ENCODE measurements at places on chromosomes 5 and 9.

- peak; percentile 69 for DNase-seq
Observed at GRCh38 chr9:8114826-8115225, 315.2 kb upstream of the DMAC1 start.

- DNase-seq = no peak
Observed at GRCh38 chr9:107404161-107404560, 85.4 kb downstream of the KLF4 start.

DNA sequence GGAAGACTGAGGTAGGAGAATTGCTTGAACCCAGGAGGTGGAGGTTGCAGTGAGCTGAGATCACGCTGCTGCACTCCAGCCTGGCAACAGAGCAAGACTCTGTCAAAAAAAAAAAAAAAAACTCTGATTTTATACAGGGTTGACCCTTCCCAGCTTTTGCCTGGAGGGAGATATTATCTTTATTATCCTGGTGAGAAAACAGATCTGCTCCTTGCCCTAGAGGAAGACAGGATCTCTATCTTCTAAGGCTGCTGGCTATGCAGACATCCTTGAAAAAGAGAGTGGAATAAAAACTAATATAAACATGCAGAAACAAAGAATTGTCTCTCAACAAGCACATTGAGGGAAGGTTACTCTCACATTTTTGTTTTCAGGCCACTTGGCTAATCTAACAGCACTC lies 1503.4 kb upstream of the WWC1 start:
- no peak for DNase-seq

GRCh38 chr5:139855451-139855850 lies 59.8 kb downstream of the PSD2 start:
- no peak for DNase-seq

GRCh38 chr9:128082151-128082550 lies 14.1 kb downstream of the SLC25A25 start:
- DNase-seq = no peak

DNA sequence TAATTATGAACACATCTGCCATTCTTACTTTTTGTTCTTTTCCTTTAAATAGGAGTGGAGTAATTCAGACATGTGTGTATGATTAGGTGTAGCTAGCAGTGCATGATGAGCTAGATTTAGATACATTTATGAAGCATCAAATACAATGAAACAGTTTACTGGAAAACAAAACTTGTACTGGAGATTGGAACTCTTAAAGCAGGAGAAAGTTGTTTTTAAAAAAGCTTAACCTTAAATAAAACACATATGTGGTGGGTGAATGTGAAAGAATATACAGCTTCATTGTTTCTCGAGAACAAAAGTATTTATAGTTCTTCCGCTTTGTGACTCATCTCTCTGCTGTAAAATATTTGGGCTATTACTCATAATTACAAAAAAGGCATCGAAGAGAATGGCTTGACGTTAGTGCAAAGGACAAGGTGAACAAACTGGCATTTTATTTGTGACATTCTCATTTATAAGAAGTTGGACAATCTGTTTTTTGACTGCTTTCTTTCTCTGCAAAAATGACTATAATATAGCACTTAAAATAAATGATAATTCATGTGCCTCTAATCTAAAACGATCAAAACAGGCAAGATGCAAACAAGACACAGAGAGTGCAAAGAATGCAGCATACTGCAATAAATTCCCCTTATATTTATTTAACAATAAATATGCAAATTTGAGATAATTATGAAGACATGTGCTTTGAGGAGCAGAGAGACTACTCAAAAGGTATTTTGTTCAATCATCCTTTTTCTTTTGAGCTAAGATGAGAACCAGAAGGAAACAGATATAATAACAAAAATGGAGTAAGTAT lies 478.8 kb downstream of the CETN3 start:
- no peak for DNase-seq

GRCh38 chr5:58961631-58962280 lies 378.9 kb downstream of the RAB3C start:
- DNase-seq = no peak

DNA sequence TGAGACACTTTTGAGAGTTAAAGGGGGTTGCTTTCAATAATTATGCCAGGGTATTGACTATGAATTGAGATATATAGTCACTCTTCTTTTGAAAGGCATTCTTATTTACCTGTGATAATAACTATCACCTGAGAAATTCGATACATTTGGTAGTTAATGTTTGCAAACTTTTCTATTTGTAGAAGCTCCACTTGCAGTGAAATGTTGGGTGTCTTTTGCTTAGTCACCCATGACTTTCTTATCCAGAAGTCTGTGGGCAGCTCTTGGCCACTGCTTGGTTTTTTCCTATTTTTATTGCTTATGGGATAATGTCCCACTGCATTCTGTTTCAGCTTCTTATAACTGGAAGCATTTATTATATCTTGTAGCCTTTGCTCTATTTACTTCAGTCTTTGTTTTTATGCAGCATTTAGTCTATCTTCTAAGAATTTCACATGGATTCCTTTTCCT lies 3.9 kb downstream of the MACIR start:
- no peak for DNase-seq

DNA sequence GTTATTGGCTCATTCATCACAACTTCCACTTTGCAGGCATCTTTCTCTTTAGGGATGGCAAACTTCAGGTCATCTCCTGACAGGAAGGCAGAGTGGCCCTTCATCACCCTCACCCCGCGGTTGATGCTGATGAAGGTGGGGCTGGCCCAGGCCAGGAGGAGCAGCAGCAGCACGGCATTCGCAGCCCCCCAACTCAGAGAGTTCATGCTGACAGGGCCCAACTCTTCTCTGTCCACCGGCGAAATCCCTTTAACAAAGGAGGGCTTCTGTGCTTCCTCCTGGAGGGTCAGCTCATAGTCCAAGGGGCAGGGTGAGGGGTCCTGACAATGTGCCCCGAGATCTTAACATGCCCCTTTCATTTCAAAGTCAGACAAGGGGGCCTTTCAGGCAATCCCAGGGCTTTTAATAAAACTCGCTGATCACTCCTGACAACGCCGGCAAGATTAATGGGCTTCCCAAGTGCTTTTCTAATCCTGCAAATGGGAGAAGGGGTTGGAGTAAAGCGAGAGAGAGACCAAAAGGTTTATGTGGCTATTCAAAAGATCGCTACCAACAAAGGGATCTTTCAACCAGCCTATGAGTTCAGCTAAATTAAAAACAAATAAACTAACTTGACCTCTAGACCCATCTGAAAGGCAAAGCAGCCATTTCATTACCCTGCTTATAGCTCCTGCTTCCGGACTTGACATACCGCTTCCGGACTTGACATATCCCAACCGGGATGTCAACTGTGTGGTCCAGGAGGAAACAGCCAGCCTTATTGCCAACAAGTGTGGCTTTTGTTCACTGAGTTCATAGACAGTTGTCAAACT lies 41.2 kb downstream of the FREM1 start:
- no peak for DNase-seq

DNA sequence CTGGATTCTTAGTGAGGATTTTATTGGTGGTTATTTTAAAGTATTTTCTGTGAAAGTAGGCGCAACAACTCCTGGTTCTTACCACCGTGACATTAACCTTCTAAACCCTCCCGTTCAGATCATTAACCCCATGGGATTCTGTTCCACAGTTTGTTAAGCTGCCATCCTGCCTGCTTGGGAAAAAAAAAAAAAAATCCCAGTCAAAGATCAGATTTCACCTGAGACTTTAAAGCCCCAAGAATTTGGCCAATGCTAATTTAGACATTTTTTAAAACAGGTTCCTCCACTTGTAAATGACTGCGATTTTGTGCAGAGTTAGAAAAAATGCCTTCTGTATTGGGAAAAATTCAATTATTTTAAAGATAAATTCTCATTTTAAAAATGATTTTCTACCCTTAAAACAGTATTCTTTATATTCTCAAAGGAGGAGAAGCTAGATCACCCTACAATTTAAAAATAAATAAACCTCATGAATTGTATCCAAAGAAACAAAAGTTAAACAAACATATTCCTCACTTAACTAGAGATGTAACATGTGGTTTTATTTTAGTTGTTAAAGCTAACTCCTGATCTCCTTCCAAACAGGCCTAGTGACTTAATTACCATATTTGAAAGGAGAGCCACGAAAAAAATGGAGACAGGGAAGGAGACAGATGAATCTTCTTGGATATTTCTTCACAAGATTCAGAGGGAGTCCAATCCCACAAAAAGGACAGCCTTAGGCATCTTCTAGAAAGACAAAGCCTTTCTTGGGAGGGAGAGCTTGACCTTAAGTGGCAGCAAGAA lies 93.1 kb upstream of the IFNK start:
- DNase-seq = no peak

GRCh38 chr5:143606043-143606752 lies 202.7 kb upstream of the NR3C1 start:
- DNase-seq = peak; percentile 94

GRCh38 chr5:14204785-14205321 lies 61.7 kb downstream of the TRIO start:
- DNase-seq = no peak

- no peak for DNase-seq
Observed at GRCh38 chr9:132782037-132782436, 96.0 kb downstream of the AK8 start.

GRCh38 chr5:80216753-80217596 lies 38.9 kb downstream of the SERINC5 start:
- no peak for DNase-seq

GRCh38 chr9:95508968-95509850 lies 7.6 kb downstream of the PTCH1 start:
- peak; percentile 73 for DNase-seq

GRCh38 chr5:126052791-126053190 lies 370.4 kb upstream of the GRAMD2B start:
- no peak for DNase-seq

DNA sequence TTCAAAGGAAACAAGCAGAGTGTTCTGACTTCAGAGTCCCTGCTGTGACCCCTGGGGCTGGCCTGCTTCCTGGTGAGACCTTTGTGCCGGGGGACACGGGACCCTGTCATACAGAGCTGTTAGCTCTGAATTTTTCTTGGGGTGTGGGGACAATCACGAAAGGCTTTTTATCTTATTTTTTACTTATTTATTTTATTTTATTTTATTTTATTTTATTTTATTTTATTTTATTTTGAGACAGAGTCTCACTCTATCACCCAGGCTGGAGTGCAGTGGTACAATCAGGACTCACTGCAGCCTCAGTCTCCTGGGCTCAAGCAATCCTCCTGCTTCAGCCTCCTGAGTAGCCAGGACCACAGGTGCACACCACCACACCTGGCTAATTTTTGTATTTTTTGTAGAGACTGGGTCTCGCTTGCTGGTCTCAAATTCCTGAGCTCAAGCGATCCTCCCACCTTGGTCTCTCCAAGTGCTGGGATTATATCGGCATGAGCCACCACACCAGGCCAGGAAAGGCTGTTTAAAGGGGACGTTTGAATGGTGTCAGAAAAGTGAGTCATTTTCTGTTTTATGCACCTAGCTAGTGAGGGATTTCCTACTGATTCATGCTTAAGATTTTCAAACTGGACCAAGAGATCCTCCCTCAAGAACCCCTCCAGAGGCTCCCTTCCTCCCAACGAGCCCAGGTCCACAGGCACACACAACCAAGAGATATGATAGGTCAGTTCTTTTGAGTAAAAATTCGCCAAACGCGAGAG lies 75.7 kb downstream of the OLFM1 start:
- DNase-seq = no peak

DNA sequence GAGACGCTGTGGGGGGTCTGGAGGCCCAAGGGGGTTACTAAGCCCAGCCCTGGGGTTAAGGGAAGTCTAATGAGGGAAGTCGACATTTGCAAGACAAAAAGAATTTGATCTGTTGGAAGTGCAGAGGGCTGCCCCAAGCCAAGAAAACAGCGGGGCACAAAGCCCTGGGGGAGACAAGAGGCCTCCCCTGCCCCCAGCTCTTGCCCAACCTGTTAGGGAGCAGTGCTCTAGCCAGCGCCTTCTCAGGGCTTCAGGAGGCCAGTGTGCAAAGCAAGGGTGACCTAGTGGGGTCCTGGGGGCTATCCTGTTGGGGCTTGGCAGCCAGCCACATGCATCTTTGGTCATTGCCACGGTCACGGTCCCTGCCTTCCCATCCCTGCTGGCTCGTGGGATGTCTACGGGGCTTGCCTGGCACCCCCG lies 25.2 kb downstream of the GFI1B start:
- no peak for DNase-seq

GRCh38 chr5:154773326-154773725 lies 18.1 kb downstream of the LARP1 start:
- DNase-seq = no peak

DNA sequence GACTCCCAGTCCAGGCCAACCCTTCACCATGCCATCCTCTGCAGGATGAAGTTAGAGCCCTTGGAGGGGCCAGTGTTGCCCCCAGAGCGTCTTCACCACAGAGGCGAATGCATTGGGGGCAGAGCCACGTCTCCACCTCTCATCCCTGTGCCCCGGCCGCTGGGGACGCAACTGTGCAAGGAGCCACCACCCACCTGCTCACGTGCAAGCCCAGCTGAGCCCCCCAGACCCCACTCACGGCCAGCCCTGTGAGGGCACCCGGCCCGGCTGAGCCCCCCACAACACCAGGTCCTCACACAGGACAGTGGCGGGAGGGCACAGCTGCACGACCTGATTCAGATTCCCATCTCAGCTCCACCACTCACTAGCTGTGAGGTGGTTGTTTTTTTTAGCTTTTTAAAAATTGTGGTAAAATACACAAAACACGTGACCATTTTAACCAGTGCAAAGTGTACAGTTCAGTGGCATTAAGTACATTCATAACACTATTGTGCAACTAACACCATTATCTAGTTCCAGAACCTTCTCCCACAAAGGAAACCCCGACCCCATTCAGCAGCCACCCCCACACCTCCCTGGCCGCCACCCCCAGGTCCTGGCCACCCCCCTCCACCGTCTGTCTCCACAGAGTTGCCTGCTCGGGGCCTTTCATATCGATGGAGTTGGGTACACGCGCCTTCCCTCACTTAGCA lies 33.5 kb upstream of the UBAC1 start:
- no peak for DNase-seq

DNA sequence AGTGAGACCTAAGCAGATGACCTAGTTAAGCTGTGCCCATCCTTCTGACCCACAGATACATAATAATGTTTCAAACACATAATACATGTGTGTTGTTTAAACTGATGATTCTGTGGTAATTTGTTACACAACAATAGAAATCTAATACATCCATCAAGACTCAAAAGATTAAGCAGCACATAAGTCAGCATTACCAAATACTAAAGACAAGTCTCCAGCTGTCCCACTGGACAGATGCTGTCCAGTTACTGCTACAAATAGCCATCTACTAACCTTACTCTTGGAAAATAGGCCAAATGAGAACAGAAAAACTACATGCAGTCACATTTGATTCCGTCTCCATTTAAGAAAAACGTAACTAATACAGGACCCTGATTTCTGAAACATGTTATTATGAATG lies 10.8 kb downstream of the TRMO start:
- DNase-seq = no peak

GRCh38 chr5:99664972-99665371 lies 736.2 kb upstream of the CHD1 start:
- DNase-seq = no peak

- no peak for DNase-seq
Observed at GRCh38 chr5:142425286-142426065, 100.7 kb upstream of the SPRY4 start.

Measured in activated CD4-positive, alpha-beta T cell treated with anti-CD3 and anti-CD28 coated beads, Interleukin-2, amount 50 U/mL, for 16 hours (primary cell).